Breast epithelium (tissue), 4 donors: ENCODE measurements at places on chromosomes 5 and 9. TPM values are rescaled to one million over a fixed set of nuclear protein-coding genes. Genes with fewer than 3 reads are reported as not detected.

Gene SPATA31D4
- total RNA-seq: not detected

Gene TAF11L5
- total RNA-seq: not detected

Gene SLC36A2
- total RNA-seq: not detected

Gene NCBP1
- 25.0 TPM for total RNA-seq

Gene COMMD10
- total RNA-seq: 37.6 TPM

Gene GHR
- total RNA-seq: 25.6 TPM

Gene TMEFF1
- total RNA-seq: 0.32 TPM

Gene ADGRV1
- 0.32 TPM for total RNA-seq

Gene TERT
- total RNA-seq: not detected

Gene ITGA1
- 26.2 TPM for total RNA-seq

Gene PITX1
- total RNA-seq: 2.1 TPM

Gene CAVIN4
- total RNA-seq: 0.16 TPM

Gene IL4
- total RNA-seq: not detected

Gene RUSC2
- 17.1 TPM for total RNA-seq

DNA sequence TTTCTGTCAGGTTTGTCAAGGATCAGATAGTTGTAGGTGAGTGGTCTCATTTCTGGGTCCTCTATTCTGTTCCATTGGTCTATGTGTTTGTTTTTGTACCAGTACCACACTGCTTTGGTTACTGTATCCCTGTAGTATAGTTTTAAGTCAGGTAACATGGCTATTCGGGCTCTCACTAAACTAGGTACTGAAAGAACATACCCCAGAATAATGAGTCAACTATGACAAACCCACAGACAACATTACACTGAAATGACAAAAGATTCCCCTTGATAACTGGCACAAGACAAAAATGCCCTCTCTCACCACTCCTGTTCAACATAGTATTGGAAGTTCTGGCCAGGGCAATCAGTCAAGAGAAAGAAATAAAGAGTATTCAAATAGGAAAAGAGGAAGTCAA, 535.3 kb upstream of the CYLC2 start:
- no peak for DNase-seq

DNA sequence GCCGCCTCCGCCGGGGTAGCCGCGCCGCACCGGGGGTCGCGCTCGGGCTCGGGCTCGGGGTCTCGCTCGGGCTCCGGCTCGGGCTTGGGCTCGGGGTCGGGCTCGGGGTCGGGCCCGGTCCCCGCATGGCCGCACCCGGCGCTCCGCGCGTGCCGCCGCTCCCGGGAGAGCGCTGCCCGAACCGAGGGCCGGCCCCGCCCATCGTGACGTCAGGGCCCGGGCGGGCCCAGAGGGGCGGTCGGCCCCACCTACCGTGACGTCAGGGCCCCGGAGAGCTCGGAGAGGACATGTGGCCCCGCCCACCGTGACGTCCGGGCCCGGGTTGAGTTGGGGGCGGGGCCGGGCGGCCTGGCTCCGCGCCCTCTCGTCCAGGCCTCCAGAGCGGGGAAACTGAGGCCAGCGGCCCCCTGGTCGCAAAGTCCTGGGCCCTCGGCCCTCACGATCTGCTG, at the start of gene NSMF:
TSS of gene NSMF (minus strand) at position 183 of the 449 bp plus-strand sequence. CDS start 232 bp downstream, outside the sequence.
- DNase-seq: peak; percentile 91

GRCh38 chr9:120985819-120986222, 59.2 kb upstream of the TRAF1 start:
- no peak for DNase-seq

DNA sequence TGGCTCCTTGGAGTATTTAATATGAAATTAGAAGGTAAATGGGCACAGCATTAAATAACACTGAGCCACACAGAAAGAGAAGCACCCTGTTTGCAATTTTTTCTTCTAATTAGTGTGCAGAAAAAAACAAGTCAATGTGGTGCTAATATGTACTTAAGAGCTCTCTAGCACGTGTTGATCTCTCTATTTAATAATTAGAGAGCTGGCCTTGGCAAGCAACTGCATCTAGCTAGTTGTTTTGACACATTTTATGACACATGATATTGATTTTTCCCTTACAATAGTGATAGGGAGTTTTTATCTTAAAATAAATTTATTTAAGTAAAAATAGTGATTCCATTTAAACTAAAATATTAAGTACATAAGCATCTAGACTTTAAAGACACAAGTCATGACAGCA, 54.5 kb upstream of the NUDT12 start:
- no peak for DNase-seq

- no peak for DNase-seq
These were observed 9.6 kb downstream of the NDST1 start for GRCh38 chr5:150517272-150518152.

- no peak for DNase-seq
These were observed 66.4 kb downstream of the POU5F2 start for GRCh38 chr5:93674866-93675459.

GRCh38 chr5:41517909-41518308, 7.5 kb upstream of the PLCXD3 start:
- no peak for DNase-seq

DNA sequence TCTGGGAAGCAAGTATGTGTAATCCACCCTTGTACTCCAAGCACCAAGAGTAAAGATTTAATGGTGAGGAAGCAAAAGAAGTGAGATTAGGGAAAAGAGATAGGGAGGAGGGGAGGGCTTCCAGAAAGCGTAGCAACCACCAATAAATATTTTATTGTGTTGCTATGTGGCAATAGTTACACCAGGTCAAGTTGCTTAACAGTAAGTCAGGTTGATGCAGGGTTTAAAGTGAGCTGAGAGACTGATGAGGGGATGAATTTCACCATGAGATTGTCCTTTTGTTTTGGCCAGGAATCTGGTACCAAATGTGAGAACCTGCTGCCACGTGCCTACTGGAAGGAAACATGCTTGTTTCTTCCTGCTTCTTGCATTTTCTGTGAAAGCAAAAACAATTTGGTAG, 62.7 kb downstream of the PCSK5 start:
- no peak for DNase-seq

DNA sequence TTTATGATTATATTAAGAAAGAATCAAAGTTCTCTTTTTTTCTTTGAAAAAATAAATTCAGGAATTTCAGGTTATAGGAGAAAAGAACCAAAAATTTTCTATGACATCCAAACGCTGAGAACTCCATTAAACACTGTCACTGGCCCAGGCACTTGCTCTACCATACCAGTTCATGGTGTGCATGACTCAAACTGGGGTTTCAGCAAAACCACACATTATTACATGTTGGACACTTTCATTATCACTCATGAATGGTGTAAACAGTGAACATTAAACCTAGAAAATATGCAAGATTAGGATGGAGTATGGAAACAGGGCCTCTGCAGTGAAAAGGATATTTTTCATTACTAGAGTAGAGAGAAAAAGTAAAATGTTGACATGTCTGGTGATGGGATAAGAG, 369.9 kb upstream of the FAM174A start:
- DNase-seq: no peak

DNA sequence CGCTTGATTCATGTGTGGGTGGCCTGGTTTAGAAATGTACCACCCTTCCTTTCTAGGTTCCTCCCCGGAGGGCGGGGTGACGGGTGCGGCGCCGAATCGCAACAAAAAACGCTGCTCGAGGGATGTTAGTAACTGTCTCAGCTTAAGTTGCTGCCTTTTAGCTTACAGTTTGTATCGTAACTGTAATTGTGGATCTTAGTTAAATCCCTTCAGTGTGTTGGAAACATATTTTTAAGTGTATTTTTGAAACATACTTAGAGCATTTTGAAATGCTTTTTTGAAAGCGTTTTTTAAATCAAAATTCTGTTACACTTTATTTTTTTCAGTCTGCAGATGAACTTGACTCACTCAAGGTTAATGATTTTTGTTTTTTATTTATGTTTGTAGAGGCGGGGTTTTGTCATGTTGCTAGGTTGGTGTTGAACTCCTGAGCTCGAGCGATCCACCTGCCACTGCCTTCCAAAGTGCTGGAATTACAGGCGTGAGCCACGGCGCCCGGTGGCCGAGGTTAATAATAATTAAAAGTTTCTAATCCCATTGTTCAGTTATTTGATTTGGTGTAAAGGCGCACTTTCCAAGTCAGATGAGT, 997 bp upstream of the CHD1 start:
- no peak for DNase-seq

DNA sequence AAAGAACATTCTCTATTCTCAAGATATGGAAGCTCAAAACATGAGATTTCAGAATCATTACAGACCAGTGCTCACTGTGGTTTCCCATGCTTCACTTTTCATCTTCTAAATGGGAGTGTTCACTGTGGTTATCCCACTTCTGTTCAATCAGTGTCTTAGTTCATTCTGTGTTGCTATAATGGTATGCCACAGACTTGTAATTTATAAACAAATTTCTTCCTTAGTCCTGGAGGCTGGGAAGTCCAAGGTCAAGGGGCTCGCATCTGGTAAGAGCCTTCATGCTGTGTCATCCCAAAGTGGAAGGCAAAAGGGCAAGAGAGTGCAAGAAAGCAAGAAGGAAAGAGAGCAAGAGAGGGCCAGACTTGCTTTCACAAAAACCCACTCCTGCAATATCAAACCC, 146.3 kb downstream of the TTC39B start:
- no peak for DNase-seq

DNA sequence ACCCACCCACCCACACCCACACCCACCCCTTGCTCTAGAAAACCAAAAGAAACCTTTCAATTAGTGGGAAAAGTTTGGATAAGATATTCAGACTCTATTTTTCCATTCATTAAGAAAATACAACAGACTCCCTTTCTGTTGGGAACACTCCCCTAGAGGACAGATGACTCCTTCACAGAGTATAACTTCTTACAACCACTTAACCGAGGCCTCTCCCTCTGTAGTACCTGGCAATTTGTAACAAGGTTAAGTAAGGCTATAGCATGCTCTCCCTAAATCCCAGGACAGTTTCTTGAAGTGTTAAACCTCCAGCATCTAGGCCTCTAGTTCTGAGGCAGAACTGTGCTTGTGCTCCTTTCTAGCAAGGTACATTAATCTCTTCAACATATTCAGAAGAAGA, 75.9 kb upstream of the NR5A1 start:
- no peak for DNase-seq

- DNase-seq: no peak
These were observed 6.0 kb downstream of the TRIM7 start for GRCh38 chr5:181198905-181199519.

- DNase-seq: no peak
These were observed 15.0 kb upstream of the SREK1 start for GRCh38 chr5:66129144-66129543.
